NCI-H1048 (cell line): ENCODE measurements at places on chromosomes 5 and 9.

- DNase-seq: peak; percentile 28
Measured at GRCh38 chr5:128905568-128906110, 59.6 kb upstream of the SLC27A6 start.

GRCh38 chr9:93929231-93929630 lies 25.9 kb downstream of the BARX1 start:
- no peak for DNase-seq

DNA sequence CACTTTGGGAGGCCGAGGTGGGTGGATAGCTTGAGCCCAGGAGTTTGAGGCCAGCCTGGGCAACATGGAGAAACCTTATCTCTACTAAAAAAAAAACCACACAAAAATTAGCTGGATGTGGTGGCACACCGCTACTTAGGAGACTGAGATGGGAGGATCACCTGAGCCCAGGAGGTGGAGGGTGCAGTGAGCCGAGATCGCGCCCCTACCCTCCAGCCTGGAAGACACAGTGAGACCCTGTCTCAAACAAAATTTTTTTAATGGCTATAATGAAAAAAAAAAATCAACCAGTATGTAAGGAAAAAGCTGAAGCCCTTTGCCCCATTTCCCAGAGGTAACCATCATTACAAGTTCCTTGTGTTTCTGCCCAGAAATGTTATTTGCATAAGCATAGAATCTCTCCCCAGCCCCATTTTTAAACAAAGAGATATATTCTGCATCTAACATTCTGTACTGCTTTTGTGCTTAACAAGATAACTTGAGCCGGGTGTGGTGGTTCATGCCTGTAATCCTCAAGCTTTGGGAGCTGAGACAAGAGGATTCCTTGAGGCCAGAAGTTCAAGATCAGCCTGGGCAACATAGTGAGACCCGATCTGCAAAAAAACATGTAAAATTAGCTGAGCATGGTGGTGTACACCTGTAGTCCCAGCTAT lies 35.1 kb upstream of the KCNIP1 start:
- DNase-seq: no peak

DNA sequence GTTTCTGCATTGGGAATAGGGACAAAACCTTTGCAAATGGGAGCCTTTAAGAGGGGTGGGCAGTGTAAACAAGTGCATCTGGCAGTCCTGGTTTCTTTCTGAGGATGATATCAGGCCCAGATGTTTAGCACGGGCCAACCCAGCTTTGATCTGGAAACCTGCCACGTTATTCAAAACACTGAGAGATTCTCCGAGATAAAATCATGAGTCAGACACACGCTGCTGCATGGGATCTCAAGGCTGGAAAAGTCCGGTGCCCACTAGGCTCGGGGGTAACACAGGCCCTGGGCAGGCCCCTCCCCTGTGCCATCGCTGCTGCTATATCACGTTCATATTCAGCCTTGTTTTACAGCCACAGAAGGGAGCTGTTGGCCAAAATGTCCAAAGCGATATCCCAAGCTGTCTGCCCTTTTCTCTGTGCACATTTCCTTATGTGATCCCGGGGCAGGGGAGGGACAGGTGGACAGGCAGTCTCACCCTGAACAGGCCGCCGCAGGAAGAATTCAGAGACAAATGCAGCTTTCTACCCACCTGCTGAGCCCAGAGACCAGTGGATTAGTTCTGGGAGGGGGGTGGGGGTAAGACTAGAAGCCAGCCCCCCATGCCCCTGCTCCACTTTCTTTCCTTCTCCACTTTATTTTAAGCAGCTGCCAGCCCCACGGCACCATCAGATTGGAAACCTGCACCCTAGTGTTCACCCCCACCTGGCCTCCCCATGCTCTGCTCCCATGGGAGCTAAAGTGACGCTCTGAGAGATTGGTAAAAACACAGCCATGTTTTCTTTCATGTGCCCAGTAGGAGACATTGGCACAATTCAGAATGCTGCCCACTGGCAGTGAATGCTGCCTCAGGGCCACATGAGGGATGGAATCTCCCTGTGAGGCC lies 63.1 kb downstream of the TMOD1 start:
- DNase-seq: no peak

DNA sequence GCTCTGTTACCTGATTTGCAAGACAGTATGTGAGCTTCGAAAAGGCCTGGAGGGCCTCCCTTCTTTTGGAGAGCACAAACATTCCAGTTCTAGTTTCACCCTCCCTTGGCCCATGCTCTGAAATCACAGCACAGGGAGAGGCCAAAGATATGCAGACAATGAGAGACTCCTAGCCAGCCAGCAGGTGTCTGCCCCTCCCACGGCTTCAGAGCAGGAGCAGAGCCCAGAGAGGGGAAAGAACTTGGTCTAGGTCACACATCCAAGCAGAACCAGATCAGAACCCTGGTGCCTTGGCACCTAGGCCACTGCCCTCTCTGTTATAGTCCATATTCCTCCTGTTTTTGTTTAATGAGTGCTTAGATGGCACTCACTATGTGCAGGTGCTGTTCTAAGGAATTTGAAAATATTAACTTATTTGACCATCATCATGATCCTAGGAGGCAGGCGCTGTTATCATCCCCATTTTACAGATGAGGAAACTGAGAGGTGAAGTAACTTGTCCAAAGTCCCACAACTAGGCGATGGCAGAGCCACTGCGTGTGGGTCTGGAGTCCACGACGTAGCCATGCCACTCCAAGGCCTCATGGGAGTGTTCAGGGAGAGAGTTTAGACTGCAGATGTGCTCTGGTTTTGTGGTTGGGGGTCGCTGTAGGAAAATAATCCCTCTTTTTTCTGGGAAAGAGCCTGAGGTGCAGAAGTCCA lies 27.2 kb downstream of the TMOD1 start:
- DNase-seq: no peak

GRCh38 chr5:36606428-36607113 lies at the start of gene SLC1A3:
Gene SLC1A3 (plus strand): TSS chr5:36606606. CDS start chr5:36608424, 1,818 bp downstream.
- DNase-seq: no peak

- DNase-seq: no peak
Measured at GRCh38 chr9:60545346-60545877, 368.8 kb upstream of the SPATA31A5 start.

GRCh38 chr5:176803943-176804498 lies 6.3 kb upstream of the UNC5A start:
- no peak for DNase-seq

GRCh38 chr5:32160228-32160627 lies 13.9 kb downstream of the GOLPH3 start:
- no peak for DNase-seq

- no peak for DNase-seq
Measured at GRCh38 chr5:74290634-74291241, 349.8 kb downstream of the ENC1 start.

DNA sequence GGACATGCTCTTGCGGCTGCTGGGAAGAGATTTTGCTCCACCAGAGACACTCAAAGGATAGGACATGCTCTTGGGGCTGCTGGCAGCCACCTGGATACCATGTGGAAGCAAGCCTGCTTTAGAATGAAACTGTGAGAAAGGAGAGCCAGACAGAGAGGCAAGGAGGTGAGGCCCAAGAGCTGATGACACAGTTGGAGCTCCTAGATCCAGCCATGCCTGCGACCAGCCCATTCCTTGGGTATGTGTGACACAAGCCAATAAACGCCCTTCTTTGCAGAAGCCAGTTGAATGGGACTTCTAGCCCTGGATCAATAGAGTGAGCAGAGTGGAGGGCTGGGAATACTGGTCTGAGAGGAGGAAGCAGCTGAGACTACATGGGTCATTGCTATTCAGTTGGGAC lies 69.6 kb downstream of the SMIM23 start:
- no peak for DNase-seq

DNA sequence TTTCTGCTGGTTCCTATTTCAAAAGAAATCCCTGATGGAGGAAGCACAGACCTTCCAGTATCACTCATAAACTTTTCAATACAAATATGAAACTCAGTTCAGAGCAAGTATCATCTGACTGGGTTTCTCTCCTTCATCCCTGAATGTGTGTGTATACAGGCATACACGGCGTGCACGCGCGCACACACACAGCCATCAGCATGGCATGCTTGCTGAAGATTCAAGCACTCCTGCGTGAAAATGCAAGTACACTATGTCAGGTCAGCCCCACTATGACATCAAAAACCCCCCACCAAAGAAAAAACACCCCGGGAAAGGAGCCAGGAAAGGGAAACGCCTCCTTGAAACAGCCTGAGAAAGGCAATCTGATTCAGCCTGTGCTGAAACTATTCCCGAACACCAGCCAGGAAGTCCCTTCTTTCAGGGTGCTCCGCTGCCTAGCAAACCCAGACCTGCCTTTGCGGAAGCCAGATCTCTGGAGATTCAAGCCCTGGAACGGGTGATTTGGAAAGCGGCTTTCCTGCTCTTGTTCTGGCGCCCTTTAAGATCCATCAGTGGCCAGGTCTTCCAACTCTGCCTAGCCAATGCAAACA lies 831 bp downstream of the KLHL3 start:
- no peak for DNase-seq

GRCh38 chr9:128068386-128069205 lies 564 bp downstream of the SLC25A25 start:
- DNase-seq: no peak

- DNase-seq: no peak
Measured at GRCh38 chr9:4080921-4081895, 218.7 kb downstream of the GLIS3 start.
